T47D (cell line): ENCODE measurements at places on chromosomes 2 and 18.
A peak's percentile ranks its signal among the peaks of the same experiment; 100 is the strongest.

- DNase-seq = no peak
Measured at GRCh38 chr2:221693365-221693764, 121.3 kb upstream of the EPHA4 start.

DNA sequence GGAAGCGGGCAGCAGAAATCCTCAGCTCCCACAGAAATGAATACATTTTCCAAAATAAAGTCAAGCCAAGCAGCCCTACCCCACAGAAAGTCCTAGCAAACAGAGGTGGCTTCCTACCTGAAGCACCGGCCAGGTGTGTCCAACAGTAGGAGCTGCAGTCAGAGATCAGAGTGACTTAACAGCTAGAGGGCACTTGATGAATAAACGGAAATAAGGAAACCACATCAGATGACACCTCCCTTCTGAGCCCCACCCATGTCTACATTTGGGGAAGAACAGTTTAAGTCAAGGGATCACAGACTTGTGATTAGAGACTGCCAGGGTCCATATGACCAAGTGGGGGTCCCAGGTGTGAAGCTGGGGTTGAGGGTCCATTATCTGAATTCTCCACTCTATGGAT lies at the start of gene CXCR1:
Gene CXCR1, minus strand, starts transcription at position 172 of the 400 bp plus-strand sequence. CDS start 1,751 bp downstream, outside the sequence.
- no peak for DNase-seq

DNA sequence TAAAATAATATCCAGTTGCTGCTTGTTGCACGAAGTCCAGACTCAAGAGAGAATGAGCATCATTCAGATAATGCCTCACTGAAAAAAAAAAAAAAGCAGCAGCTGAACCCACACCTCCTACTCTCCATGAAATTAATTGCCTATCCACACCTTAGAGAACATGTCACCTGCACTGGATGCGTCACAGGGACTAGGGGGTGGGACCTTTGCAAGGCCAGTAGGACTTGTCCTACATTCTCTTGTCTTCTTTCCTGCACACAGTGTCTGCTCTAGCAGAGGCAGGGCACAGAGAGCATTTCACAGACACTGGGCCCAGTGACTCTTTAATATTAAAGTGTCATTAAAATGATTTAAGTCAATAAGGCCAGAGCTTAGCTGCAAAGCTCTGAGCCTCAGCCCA lies at the start of gene ABCA12:
Gene ABCA12, minus strand, starts transcription at position 148 of the 400 bp plus-strand sequence. CDS start 418 bp downstream, outside the sequence.
- peak; percentile 11 for DNase-seq

GRCh38 chr2:6071519-6071918 lies 379.3 kb downstream of the SOX11 start:
- DNase-seq = no peak

- no peak for DNase-seq
Measured at GRCh38 chr18:76490033-76490432, 5.0 kb downstream of the ZNF516 start.

DNA sequence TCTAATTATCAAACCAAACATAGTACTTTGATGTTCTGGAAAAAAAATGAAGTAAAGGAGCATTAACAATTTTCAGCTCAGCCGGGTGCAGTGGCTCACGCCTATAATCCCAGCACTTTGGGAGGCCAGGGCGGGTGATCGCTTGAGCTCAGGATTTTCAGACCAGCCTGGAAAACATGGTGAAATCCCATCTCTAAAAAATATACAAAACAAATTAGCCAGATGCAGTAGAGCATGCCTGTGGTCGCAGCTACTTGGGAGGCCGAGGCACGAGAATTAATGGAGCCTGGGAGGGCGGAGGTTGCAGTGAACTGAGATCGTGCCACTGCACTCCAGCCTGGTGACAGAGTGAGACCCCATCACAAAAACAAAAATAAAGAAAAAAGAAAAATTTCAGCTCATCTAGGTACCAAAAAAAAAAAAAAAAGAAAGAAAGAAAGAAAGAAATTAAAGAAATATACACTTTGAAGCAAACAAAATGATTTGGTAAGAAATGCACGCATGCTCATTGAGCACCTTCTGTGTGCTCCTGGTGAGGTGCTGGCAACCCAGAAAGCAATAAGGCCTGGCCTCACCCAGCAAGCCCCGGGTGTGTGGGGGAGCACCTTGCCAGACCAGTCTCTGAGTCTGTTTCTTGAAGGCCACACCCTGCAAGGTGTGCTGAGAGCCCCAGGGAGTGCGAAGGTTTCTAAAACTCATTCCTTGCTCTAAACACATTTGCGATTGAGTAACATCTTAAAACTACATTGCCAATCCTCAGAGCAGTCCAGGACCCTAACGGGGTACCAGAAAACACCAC lies 133.5 kb downstream of the TFCP2L1 start:
- peak; percentile 55 for DNase-seq

GRCh38 chr2:209757163-209757562 lies 14.5 kb upstream of the UNC80 start:
- no peak for DNase-seq

DNA sequence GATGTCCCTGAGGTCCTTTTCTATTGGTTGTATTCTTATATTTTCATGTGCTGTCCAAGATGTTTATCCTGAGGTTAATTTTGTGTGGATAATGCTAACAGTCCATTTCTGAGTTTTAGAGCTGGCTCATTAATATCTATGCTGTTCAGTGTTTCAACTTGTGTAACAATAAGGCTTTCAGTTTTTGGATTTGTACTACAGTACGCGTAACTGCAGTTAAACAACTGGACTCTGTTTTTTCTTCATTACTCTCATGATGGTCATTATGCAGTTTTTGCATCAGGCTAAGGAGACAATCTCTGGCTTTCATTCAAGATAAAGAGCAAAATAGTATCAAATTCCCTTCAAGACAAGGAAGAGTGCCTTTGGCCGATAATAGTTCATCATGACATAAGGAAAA lies 1364.8 kb downstream of the DPP10 start:
- no peak for DNase-seq

- DNase-seq = no peak
Measured at GRCh38 chr18:61597316-61597715, 264.1 kb downstream of the CDH20 start.

DNA sequence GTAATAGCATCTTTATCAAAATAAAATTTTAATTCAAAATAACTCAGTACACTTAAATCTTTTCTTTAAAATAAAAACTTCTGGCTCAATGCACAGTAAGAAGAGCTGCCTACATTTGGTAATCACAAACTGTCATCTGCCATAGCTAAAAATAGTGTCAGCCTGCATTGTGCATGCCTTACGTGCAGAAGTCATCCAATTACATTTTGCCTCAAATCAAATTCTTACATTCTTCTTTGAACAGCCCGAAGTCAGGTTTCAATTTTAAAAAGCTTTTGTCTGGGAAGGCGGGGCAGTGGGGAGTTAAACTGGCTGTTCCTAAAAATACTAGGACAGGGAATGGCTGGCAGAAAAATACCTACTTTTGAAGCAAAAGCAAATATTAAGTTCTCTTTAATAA lies 51.1 kb downstream of the RTN4 start:
- no peak for DNase-seq

DNA sequence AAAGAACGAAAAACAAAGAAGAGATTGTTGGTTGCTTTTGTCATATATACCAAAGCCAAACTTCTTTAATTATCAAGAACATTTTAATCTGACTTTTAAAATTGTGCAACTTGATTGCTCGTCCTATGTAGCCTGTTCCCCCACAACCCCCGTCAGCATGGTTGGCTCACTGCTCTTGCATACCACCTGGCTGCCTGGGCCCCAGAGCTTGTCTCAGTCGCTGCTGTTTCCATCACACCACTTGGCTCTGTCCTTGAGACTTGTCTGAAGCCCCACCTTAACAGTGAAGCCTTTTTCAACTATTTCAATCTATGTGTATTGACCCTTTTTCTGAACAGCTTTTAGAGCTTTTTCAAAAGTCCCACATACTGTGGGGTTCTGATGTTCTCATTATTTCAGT lies 270.8 kb downstream of the ZNF407 start:
- no peak for DNase-seq

DNA sequence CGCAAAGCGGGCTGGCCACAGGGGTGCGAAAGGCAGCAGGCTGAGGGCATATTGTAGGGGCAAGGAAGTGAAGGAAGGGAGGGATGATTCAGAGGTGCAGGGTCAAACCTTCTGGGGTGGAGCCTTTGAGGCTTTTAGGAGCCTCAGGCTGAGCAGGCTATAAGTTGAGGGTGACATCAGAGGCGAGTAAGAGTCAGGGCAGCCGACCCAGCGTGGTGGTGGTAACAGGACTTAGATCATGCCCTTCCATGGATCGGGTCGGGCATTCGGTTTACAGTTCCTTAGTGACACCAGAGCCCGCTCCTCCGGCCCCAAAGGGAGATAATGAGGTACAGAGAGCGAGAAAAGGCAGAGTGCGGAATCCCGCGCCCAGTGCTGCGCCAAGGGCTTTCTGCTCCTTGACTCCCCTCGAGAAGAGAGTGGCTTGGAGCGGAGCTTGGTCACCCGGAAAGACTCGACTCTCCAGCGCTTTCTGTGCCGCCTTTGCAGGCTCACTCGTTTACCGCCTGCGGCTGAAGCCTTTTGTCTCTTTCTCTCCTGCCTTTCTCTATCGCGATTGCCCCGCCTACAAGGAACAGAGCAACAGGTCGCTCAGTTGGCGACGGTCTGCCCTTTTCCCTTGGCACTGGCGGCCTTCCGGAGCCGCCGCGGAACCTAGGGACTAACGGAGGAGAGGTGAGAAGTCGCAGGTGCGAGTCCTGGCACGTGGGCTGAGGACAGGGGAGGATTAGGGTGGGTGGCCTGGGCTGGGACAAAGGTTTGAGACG lies 720 bp downstream of the LBX2 start:
- DNase-seq = no peak

DNA sequence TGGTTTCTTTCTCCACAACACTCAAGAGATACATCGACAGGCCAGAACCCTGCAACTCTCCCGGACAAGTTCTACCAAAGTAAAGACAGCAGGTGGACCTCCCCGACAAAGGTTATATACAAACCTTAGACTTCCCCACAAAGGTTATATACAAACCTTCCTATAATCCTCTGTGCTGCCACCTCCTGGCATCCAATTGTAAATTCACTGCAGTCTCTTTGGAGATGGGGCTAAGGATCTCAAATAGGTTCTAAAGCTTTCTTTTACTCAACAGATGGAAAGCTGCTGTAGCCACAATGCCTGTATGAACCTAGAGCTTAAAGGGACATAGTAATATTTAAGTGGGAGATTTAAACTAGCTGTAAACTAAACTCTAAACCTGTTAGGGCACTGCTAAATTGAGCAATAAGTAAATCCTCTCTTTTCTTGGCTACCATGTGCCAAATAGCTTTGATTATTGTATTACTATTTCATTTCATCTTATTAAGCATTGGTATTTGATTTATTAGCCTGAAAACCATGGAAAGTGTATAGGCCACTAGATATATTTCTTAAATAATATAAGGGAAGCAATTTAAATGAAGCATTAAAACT lies 9.8 kb upstream of the MREG start:
- peak; percentile 76 for DNase-seq

GRCh38 chr2:55885127-55885943 lies 38.2 kb downstream of the EFEMP1 start:
- no peak for DNase-seq

GRCh38 chr2:68214381-68214780 lies 38.0 kb downstream of the PPP3R1 start:
- no peak for DNase-seq

DNA sequence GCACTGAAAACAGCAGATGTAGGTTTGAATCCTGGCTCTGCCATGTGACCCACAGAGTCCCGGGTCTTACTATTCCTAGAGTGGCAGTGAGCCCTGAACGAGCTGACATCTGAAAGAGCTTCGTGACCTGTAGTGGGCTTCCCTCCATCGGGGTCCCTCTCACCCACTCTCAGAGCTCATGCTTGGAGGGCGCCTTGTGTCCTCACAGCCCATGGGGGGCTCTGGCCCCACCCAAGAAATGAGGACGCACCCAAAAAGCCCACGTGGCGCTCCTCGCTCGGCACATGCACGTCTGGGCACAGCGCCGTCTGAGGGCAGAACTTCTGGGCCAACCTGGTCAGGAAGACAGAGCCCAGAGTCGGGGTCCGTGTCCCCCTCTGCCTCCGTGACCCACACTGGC lies 23.7 kb downstream of the LBH start:
- DNase-seq = no peak

DNA sequence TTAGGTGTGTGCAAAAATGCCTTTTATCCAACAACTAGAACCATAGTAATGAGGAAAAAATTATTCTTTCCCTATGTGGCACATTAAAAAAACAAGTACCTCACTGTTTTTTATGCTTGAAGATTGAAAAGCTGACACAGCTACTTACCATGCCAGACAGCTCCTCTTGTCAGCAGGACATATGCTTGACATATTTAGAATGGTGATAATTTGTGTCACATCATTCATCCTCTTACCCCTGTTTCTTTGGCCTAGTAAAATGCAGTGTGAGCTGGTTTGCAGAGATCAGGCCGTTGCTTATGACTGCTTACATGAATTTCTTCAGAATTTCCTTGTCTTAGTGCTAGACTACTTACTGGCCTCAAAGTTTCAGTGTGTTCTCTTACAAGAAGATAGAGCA lies 869.9 kb downstream of the LRP1B start:
- no peak for DNase-seq

DNA sequence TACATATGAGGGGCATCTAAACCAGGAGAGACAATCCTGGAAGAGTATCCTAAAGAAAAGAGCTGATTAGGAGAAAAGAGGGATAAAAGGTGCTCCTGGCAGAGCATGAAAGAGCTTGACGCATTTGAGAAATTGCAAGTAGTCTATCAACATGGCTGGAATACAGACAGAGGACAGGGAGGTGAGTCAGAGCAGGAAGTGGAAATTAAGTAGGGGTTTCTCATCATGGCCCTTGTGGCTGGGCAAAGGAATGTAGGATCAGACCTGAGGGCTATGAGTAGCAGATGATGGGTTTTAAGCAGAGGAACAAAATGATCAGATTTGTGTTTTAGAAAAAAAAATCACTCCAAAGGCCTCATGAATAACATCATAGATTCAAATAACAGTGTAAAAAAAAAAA lies 49.2 kb upstream of the UGP2 start:
- no peak for DNase-seq

GRCh38 chr2:79770926-79771325 lies 258.1 kb downstream of the CTNNA2 start:
- no peak for DNase-seq

DNA sequence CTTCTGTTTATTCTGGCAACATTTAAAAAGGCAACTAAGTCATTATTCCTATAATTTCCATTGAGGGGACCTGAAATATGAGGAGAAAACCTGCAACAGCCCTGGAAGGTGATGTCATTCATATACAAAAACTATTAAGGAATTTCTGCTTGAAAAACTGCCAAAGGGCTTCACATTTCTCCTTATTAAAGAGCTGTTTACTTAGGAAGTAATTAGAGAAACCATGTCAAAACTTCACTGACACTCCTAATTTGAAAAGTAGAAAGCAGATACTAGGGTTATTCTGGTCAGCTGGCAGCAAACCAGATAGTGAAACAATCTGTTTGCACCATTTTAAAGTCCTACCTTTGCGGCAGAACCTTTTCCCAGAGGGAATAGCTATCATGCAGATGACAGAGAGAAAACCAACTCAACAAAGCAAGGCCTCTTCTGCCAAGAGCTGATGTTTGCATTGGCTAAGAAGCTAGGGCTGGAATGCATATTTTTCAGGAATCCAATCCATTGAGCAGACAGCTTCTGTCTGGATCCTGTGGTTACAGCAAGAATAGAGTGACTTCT lies 592.2 kb upstream of the SYT4 start:
- DNase-seq = peak; percentile 80

DNA sequence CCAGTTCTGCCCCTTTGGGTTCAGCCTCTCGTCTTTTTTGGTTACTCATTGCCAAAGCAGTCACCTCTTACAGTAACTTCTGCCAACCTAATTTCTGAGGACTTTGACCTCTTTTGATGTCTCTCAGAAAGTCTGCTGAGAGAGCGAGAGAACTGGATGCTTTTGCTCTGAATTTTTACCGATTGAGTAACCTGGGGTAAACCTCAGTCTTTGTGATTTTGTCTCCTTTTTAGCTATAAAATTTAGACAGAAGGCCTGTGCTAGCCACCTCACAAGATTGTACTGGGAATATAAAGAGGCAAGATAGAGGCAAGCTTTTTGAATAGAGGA lies 34.8 kb upstream of the IL1R1 start:
- no peak for DNase-seq
